ENCODE measurements at places on chromosomes 3 and 15.

- DNase-seq: no peak
Observed at GRCh38 chr15:66734961-66735908, 33.2 kb downstream of the SMAD6 start.

GRCh38 chr3:103786296-103786695, 1351.5 kb downstream of the ZPLD1 start:
- no peak for DNase-seq

DNA sequence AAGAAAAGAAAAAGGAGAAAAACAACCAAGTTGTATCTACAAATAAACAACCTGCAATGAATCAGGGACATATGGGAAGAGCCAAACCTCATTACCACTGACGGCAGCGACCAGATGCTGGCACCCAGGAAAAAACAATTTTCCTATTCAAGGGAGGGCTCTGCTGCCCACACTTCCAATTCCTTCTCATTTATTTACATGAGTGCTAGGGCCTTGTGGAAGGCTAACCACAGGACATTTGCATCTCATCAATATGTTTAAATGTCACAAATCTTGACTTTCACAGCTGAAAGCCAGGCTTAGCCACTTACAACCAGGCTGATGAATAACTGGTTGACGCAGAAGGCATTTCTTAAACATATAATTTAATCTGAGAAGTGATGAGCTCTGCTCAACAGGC, 36.0 kb downstream of the RFTN1 start:
- no peak for DNase-seq

- no peak for DNase-seq
Observed at GRCh38 chr3:146052791-146053310, 108.1 kb downstream of the PLOD2 start.

DNA sequence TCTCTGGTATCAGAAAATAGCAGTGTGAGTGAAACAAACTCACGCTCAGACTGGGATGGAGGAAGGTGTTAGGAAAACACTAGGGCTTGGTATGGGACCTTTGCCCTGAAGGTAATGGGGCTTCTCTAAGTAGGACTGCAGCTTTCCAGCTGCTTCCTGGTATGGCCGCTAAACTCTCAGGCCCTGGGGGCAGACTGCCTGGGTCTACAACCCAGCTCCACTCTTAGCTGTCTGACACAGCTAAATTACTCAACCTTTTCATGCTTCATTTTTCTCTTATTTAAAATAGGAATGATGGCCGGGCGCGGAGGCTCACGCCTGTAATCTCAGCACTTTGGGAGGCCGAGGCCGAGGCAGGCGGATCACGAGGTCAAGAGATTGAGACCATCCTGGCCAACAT, 5.2 kb upstream of the YEATS2 start:
- no peak for DNase-seq

- no peak for DNase-seq
Observed at GRCh38 chr3:10366651-10367101, 45.8 kb upstream of the SEC13 start.

- no peak for DNase-seq
Observed at GRCh38 chr15:39602143-39602542, 21.3 kb downstream of the THBS1 start.

- no peak for DNase-seq
Observed at GRCh38 chr3:109973733-109974132, 636.4 kb upstream of the DPPA4 start.

GRCh38 chr3:111648991-111649579, 53.9 kb upstream of the ZBED2 start:
- no peak for DNase-seq

DNA sequence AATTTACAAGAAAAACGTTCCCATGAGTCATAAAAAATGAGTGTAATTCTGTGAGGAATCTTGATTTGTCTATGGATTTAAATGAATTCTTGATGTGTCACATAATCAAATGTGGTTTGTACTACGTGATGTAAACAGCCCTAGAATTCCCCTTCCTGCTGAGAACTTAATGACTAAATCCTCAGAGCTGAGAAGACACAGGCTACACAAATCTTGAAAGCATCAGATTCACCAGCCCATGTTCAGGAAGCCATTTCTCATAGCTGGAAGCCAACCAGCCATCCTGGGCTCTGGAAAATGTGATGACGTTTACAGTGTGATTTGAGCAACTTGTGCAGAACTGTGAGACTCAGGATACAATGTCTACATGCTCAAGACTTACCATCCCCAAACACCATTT, 193.7 kb upstream of the MME start:
- no peak for DNase-seq

DNA sequence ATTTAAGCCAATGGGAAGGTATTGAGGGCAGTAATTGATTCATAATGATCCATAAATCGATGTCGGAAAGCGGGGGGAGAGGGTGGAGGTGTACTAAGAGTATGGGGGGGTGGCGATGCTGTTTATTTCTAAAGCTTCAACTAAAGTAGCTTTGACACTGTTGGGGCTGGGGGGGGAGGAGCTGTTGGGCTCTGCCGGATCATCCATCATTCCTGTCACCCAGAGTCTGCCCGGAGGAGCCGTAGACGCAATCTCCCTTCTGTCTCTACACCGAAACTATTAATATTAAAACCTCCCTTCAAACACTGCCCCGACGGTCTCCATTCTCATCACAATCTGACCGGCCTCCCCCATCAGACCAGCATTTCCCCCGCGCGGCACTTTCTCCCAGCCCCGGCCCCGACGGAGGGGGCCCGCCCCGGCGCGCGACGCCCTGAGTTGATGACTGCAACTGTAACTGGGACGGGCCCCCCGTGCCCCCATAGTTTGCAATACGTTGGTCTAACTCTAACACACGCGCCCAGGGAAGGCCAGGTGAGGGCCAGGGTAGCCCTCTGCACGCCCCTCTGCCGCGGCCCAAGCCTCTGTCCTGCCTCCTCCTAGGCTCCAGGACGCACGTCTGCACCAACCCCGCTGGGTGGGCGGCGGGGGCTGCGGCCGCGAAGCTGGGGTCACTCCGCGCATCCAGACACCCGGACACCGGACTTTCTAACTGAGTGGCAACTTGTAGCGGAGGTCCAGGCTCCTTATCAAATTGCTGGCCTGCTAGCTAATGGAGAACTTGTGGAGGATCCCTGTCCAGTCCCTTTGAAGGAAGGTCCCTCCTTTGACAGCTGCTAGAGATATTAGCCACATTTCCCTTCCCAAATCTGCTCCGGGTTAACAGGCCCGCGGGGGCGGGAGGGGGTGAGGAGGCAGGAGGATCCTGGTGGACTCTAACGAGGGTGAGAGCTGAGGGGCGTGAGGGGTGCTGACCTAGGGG, 212.0 kb downstream of the MEIS2 start:
- DNase-seq: no peak

- DNase-seq: no peak
Observed at GRCh38 chr3:119018690-119019463, 15.8 kb downstream of the IGSF11 start.

DNA sequence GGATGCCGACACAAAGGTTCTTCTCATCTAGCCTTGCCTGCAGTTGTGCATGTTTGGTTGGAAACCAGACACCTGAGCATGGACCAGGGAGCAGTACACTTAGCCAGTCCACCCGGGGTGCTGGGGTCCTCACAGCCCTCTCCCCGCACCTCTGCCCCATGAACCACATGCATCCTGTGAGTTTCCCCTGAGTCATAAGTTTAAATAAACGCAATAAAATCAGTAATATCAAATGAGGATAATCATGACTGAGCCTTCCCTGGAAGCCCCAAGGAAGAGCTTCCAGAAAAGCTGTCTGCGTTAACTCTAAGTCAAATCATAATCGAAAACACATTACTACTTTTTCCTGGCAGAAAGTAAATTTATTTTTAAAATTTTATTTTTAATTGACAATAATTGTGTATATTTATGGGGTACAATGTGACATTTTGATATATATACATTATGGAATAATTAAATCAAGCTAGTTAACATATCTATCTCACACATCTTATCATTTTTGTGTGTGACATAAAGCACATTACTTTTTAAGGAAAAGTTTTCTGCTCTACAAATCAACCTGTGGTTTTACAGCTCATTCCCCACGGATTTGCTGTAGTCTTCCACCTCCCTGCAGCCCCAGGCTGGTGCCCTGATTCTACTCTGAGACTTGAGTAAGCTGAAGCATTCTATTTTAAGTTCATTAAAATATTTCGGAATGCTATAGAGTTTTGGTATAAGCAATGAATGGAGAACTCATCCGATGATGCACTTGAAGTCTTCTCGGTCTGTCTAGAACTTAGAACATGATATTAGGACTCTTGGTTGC, 166.0 kb upstream of the EIF1B start:
- no peak for DNase-seq

DNA sequence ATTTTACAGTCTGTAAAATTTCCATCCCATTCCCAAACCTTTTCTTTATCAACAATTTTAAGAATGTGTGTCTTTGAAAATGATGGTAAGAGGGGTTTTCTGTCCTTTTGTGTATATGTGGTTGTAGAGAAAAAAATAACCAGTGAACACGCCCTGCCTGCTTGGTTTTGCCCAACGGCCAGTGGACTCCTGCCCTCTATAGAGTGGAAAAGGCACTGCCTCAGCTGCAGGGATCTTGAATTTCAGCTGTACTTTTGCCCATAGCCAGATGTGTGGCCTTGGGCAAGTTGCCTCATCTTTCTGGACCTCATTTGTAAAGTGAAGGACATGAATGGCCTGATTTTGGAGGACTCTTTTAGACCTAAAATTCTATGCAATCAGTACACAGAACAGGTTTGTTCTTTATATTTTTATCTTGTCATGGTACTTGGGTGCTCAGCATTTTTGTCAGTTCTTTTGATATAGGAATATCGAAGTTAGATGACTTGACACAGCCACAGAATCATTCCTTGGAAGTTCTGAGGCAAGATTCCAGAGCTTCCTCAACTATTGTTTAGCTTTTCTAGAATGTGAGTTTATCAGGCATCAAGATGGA, 81.0 kb downstream of the CLDN11 start:
- DNase-seq: no peak

Data from stimulated activated CD8-positive, alpha-beta memory T cell treated with anti-CD3 and anti-CD28 coated beads, Interleukin-7, amount 100 ng/mL, for 1 hour (primary cell).